OCI-M1 (cell line): ENCODE measurements at places on chromosomes 6 and 20.

GRCh38 chr6:22457996-22458395 is 111.4 kb upstream of the HDGFL1 start:
- DNase-seq = no peak

DNA sequence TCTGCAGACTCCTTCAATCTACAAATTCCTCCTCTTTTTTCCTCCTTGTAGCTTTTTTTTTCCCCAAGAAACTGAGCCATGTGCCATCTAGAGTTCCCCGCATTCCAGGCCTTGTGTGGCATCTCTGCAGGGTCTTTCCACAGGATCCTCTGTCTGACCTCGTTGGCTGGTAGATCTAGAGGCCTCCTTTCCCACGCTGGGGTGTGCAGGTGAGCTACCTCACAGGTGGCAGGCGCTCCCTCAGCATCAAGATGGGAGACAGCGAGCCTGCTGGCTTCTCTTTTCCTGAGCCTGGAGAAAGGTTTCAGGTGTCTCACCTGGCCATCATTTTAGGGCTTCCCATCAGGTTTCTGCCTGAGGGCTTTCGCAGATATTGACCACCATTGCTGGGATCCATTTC is 9.6 kb upstream of the NELFCD start:
- no peak for DNase-seq

DNA sequence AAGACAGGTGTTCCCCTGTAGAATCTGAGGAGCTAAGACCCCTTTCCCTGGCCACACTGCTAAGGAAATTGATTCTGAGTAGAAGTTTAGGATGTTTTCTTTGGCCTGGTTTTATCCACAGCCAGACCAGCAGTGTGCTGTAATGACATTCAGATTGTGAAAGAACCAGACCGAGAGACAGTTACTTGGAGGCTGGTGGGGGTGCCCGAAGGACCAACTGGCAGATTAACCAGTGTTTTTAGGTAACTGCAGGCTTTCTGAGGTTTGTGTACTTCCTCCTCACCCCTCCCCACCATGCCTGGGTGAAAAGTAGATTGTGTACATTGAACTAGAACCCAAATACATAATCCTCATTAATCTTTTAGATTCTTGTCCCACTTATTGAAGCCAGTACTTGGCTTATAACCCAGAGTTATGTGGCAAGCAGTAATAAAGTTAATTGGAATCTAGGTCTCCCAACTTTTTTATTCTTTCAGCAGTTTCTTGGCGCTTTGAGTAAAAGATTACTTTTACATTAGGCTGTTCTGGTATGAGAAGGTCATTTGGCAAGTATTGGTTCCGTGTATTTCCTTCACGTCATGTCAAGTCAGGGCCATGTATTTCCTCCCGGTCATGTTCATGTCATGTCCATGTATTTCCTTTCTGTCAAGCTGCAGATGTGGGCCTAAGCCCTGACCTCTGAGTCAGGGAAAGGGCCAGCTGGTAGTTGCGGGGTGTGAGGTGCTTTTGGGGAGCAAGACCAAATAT is 93.7 kb downstream of the TCP11 start:
- peak; percentile 65 for DNase-seq

DNA sequence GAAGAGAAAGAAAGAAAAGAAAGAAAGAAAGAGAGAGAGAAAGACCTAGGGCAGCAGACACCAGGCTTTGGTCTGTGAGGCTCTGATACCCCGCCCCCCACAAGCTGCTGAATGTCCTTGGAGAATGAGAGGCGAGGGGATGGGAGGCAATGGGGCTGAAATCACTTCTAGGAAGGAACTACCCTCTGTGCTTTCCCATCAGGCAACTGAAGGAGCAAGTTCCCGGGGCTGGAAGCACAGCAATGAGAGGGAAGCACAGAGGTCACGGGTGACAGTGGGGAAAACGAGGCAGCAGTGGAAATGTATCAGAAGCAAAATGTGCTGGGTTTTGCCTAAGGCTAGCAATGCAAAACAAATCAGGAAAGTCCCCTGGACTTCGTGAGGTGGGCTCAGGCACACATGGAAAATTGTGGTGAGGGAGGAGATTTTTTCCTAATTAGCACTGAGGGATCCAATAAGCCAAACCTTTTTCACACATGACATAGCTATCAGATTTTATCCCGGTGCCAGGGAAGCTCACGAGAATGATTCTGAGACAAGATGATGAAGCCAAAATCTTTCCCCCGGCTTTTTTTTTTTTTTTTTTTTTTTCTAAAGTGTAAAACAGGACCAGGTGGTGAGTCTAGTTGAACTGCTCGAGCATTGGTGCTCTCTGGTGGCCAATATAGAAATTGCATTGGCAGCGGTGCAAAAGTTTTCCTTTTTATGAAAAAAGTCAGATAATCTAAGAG is 16.8 kb upstream of the ARFGEF2 start:
- peak; percentile 86 for DNase-seq

- no peak for DNase-seq
These were observed 46.3 kb upstream of the BCAS1 start for GRCh38 chr20:54116550-54117235.
